ENCODE measurements at places on chromosomes 1 and 21.

DNA sequence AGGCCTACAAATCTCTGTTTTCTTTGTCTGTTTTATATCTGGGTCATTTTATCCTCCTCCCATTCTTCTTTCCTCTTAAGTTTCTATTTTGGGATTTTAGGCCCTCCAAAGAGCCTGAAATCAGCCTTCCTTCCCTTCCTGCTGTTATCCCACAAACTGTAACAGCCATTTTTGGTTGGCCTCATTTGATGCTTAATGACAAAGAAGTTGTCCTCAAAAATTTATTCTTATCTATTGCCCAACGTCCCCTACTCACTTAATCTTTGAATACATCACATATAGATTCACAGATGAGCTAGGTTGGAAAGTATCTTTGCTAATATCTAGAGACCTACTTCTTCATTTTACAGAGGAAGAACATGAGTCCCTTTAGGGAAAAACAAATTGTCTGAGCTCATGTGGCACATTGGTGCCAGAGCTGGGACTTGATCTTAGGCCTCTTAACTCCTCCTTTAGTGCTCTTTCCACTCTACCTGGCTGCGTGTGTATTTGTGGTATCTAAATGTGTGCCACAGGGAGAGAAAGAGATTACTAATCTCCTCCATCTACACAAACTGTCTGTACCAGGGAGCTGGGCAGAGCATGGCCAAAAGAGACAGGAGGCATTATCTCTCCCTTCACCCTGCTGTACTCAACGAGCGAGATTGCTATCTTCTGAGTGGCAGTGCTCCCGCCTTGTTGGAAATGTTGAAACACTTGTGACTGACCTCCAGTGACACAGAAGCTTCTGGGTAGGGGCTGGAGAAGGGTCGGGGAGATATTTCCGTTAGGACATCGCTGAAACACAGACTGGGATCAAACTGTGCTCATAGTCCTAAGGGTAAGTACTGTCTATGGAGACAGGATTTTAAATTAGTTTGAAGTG is 30.1 kb downstream of the RHEX start:
- no peak for DNase-seq

DNA sequence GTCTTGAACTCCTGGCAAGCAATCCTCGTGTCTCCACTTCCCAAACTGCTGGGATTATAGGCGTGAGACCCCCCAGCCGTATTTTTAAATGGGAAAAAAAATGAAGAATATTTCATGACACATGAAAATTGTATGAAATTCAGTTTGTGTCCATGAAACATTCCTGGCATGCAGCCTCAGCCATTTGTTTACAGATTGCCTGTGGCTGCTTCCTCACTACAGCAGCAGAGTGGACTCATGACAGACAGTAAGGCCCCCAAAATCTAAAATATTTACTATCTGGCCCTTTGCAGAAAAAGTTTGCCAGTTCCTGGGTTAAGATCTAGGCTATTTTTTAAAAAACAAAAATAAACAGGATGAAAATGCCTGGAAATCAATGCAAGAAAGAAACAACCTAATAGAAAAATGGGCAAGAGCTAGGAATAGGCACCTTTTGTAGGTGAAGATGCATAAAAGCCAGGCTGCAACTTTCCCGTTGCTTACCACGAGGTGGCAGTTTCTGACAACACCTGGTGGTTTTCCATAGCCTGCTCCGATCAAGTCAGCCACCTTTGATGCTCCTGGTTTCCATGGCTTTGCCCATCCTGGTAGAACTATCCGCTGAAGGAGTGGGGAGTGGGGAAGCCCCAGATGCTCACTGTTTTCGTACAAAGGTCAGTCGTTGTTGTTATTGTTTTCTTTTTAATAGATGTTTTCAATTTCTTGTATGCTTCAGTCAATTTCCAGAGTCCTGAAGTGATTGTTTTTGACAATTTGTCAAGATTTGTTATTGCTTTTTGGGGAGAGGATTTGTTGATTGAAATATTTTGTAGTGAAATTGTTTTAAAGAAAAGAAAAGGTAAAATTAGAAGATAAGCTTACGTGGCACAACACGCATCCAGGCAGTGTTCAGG is 24.3 kb downstream of the UBE2Q1 start:
- DNase-seq = peak; percentile 37

DNA sequence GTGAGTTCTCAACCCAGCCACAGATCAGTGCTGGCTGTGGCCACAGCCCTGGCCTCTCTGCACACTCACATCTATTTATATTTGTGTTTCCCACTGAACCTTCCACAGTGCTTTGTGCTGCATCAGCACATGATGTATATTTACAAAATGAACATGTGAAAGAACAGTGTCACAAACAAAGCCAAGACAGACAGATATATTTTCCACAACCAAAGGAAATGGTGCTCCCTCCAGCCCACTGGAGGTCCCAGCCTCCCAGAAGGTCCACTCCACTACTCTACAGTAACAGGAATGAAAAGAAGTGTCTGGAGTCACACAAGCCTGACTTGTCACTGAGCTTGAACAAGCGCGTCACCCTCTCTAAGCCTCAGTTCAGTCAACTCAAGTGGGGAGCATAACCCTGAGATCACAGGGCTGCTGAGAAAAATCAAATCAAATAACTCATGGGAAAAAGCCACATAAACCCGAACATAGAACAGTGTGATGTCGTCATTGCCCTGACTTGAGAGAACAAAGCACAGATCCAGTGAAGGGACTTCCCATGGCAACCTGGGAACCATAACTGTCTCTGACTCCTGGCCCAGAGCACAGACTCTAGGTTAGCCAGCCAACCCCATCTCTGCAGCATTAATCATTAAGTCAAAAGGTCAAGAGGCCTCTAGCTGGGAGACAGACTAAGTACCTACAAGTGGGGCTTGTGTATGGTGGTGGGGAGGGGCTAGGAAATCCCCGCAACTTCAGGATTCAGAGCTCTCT is 121.2 kb downstream of the TRABD2B start:
- no peak for DNase-seq

DNA sequence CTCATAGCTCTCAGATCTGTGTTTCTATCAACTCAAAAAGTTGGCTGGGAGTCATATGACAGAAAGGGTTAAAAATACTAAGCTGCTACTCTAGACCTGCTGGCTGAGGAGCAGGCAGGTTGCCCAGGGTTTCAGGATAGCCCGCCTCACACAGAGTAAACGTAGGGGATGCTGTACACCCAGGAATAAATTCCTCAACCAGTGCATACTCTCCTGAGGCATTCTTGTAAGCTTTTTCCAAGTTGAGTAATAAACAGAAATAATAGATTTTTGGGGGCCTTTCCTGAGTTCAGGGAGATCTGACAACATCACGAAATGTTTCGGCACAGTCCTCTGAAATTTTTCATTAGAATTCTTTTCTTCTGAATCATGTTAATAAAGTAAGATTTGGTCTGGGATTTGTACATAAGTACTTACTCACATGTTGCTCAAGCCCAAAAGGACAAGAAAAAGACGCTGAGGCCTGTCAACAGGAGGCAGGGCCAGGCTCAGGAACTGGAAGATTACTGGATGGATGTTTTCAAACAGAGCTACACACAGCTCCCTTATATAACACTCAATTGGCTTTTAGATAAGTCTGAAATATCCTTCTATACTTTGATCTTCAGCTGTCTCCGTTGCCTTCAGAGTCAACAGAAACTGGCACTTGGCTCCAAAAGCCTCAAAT is 41.0 kb downstream of the TGFBR3 start:
- no peak for DNase-seq

DNA sequence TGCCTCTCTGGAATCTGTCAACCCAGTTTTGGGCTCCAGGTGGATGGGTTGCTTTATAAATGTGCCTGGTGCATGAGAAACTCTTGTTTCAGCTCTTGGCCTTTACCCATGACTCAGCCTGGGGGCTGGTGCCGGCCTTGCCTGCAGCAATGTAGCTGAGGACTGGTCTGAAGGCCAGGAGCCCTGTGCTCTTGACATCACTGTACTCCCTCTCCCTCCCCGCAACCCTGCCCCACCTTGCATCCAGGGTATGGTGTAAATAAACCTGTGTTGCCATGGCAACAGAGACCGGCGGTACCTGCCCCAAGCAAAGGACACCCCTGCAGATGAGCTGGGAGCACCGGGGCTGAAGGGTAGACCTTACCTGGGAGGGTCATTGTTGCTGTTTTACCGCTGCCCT is 13.3 kb downstream of the FAM151A start:
- no peak for DNase-seq

GRCh38 chr21:45405819-45406762 is 1.1 kb downstream of the COL18A1 start:
- no peak for DNase-seq

DNA sequence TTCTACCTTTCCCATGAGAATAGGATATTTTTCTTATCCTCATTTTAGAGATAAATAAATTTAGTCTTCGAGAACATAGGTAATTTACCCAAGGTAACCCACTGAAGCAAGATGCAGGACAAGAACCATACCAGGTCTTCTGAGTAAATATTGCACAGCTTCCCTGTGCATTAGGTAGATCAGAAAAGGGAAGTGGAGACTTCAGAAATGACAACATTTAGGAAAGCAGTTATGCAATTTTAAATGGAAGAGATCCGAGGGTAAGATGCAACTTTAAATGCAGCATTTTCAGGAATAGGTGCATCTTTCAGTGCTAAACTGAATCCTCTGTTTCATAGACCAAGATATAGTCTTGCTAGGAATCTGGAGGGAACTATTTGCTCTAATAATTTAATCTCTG is 206.4 kb upstream of the SGIP1 start:
- no peak for DNase-seq

GRCh38 chr1:214449371-214449770 is 102.0 kb downstream of the PTPN14 start:
- DNase-seq = no peak

DNA sequence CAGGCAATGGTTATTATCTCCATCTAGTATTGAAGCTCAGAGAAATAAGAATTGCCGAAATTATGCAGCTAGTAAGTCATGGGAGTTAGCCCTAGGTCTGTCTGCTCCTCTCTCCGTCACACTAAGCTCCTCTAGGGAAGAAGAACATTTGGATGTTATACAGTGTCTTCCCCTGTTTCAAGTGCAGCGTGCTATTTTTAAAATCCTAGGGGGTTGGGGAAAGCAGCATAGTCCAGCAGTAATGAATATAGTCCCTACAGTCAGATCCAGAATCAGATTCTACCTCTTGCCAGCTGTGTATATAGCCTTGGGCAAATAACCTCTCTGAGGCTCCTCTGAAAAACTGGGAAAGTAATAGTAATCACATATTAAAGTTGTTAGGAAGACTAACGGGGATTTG is 44.5 kb upstream of the OSBPL9 start:
- no peak for DNase-seq

GRCh38 chr1:241765390-241765789 is 82.6 kb upstream of the EXO1 start:
- DNase-seq = no peak

GRCh38 chr1:27306892-27307761 is 14.8 kb upstream of the TMEM222 start:
- no peak for DNase-seq

GRCh38 chr1:88321706-88322105 is 362.4 kb upstream of the PKN2 start:
- DNase-seq = no peak

DNA sequence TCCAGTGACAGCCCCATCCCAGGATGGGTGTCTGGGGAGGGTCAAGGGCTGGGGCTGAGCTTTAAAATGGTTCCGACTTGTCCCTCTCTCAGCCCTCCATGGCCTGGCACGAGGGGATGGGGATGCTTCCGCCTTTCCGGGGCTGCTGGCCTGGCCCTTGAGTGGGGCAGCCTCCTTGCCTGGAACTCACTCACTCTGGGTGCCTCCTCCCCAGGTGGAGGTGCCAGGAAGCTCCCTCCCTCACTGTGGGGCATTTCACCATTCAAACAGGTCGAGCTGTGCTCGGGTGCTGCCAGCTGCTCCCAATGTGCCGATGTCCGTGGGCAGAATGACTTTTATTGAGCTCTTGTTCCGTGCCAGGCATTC is 24.2 kb downstream of the PCSK9 start:
- no peak for DNase-seq

GRCh38 chr1:67732750-67733151 is 47.8 kb downstream of the GADD45A start:
- DNase-seq = no peak

DNA sequence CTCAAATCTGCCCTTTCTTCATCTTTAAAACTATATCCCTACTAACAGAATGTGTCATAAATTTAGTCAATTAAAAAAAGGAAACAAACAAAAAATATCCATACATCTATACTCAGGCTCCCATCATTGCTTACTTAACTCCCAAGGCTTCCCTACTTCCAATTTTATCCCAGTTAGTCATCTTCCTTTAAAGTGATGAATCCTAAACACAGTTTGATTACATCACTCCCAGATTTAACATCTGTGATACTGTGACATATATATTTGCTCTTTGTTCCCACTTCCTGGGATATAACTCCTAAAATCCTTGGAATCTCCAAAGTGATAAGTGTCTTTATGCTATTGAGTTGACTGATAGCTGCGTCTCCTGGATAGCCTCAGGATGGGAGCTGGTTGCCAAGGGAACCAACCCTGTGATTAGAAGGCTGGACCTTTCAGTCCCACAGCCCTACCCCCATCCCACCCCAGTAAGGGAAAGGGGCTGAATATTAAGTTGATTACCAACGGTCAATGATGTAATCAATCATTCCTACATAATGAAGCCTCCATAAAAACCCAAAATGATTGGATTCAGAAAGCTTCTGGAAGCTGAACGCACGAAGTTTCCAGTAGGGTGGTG is 21.6 kb downstream of the GLMN start:
- DNase-seq = no peak

- DNase-seq = peak; percentile 19
Measured at GRCh38 chr21:17085707-17086106, 427.1 kb upstream of the CXADR start.

GRCh38 chr1:229112832-229113548 is 157.9 kb upstream of the RAB4A start:
- no peak for DNase-seq

DNA sequence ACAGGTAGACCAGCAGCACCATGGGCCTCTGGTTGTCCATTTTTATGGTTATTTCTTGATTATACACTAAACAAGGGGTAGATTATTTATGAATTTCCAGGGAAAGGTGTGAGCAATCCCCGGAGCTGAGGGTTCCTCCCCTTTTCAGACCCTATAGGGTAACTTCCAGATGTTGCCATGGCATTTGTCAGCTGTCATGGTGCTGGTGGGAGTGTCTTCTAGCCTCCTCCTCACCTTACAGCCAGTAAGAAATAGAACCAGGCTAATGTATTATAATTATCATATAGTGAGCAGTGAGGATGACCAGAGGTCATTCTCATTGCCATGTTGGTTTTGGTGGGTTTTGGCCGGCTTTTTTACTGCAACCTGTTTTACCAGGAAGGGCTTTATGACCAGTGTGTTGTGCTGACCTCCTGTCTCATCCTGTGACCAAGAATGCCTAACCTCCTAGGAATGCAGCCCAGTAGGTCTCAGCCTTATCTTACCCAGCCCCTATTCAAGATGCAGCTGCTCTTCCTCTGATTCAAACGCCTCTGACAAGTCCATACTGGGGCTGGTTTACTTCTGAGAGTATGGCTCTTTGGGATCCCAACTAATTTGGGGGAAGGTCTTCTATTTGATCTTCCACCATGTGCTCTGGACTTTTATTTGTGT is 13.5 kb upstream of the TINAGL1 start:
- DNase-seq = no peak

- no peak for DNase-seq
Measured at GRCh38 chr1:233269656-233270055, 25.9 kb downstream of the PCNX2 start.
